ENCODE measurements at places on chromosomes 5 and 9.

GRCh38 chr5:157855404-157855994, 3.4 kb downstream of the CLINT1 start:
- peak; percentile 69 for DNase-seq

DNA sequence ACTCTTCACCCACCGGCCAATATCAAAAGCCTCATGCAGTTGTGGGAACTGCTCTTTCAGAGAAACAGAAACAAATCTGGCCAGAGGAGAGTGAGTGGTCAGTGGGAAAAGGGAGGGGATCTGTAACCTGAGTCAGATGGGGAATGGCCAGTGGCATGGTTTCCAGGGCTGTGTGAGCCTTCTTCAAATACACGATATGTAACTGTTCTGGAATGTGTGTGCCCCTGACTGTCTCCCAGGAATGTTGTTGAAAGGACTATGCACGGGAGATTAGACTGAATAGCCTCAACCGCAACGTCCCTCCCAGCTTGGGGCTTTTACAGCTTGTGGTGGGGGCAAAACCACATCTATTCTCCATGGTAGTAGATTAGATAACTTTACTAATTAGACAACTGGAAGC, 60.8 kb downstream of the SH3TC2 start:
- DNase-seq, result peak; percentile 99

DNA sequence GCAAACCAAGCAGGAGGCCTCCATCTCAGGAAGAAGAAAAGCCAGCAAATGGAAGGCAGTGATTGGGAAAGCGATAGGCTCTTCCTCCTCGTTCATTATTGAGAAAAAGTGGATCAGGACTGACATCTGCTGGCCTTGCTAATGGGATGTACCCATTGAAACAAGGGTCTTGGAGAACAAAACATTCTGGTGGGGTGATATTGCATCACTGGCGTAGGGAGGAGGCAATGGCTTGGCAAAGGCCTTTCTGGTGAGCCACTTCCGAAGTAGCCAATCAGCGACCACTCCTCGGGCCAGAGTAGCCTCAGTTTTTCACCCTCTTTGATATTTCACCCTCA, 86.7 kb upstream of the NFIB start:
- DNase-seq, result peak; percentile 49

DNA sequence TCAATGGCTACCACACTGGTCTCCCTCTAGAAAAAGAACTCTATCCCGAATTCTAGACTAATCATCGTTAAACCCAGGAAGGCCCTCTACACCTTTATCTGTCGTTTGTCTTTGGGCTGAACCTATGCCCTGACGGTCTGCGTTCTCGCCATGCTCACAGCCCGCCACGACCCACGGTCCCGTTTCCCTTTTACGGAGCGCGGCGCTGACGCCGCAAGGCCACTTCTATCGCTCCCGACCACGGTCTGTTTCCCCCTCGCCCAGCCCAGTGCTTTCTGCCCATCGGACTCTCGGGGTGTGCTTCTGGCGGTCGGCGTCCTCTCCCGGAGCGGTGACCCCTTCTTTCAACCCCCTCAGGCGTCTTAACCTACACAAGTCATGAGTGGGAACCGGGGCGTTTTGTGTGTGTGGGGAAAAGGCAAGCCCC, 974 bp downstream of the C9orf40 start:
- peak; percentile 45 for DNase-seq

DNA sequence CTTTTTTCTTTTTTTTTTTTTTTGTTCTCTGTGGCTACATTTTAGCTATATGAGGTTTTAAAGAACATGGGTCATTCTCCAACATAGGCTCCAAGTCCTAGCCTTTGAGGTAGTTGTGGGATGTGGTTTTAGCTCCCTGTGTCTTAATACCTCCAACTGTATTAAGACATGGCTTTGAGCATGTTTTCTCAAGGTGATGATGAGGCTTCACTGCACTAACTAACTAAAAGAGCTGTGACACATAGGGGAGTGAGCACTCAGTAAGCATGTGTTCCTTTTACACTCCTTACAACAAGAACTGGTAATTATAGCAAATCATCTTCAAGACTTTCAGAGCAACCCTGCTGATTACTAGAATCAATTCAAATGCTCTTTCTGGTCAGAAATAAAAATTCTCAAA, 333.6 kb upstream of the CCNH start:
- DNase-seq, result no peak

DNA sequence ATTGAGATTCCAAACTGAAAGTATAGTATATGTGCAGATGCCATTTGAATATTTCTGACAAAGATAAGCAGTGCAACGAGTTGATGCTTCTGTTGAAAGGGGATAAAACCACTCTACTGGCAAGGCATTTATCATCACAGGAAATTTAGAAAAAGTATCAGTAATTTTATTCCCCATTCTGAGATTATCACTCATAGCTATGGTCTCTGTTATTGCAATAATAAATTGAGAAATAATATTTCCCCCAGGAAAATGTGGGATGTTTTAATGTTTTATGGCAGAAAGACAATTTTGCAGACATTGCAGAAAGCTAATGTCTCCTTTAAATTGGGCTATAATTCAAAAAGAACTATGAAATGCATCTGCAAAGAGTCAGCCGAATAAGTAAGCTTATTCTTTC, 1612.7 kb upstream of the ACO1 start:
- no peak for DNase-seq

DNA sequence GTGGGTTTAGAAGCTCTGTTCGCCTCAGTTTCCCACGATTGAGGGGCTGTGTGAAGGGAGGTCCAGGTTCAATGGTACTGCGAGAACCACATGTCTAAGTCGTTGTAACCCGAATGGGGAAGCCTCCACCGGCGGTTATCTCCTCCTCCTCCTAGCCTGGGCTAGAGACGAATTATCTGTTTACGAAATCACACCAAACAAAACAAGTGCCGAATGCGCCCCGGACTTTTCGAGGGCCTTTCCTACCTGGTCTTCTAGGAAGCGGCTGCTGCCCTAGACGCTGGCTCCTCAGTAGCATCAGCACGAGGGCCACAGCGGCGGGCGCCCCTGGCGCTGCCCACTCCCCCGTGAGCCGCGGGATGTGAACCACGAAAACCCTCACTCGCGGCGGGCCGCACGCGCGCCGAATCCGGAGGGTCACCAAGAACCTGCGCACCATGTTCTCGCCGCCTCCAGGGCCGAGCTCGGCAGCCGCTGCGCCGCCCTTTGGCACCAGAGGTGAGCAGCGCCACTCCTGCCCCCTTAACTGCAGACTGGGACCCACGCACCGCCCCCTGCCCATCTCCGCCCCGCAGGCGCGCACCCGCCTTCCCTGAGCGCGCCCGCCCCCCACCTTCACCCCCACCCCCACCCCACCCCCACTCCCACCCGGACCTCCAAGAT, at the start of gene CDKN2A:
Gene CDKN2A, minus strand, starts transcription at position 500 of the 663 bp plus-strand sequence.
- DNase-seq, result peak; percentile 57

DNA sequence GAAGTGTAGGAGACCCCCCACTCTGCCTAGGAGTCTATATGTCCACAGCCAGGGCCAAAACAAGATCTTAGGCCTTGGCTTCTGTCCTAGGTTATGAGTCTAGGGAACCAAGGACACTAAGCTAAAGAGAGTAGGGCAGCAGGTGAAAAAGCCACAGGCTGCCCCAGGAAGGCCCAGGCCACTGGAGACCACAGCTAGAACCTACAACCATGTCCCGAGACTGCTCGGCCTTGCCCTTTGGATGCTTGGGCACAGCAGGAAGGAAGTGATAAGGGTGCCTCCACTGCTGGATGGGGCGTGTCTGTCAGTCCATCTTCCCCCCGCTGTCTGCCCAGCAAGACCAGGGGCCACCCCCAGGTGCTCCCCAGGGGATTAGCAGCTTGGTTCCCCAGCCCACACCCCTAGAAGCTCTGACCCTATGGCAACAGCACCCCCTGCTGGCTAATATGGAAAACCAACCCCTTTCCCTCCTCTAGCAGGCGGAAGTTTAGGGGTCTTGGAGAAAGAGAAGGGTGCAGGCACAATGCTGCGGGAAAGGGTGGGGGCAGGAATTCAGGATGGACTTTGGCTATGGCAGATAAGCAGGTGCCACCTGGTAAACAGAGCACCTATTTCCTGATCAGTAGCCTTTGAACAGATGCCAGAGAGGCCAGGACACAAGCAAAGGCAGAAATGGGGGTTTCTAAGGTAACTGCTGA, 10.5 kb upstream of the IRF1 start:
- DNase-seq, result peak; percentile 69

GRCh38 chr9:90034071-90034470, 429.3 kb downstream of the GADD45G start:
- DNase-seq, result peak; percentile 28

- DNase-seq, result no peak
Observed at GRCh38 chr9:4030751-4031150, 269.1 kb downstream of the GLIS3 start.

DNA sequence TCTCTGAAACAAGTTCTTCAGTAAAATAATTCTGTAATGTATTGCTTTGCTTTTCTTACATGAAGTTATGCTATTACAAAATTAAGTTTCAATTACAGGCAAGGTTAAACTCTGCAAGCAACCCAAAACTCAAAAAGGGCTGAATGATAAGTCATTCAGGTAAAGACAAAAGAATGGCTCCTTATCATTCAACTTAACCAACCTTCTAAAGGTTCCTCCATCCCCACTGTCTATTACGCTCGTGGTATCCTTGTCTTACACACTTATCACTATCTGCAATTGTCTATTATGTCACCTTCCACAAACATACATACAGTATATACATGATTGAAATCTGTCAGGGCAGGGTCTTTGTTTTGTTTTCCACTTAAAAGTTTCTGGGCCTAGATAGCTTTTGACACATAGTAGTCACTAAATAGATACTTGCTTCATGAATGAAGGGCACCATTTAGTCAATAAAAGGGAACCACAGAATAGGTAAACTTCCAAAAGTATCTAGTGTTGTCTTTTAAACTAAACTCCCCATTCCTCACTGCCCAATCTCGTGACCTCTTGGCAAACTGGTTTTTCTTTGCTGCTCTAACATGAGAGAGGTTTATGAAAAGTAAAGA, 6.9 kb downstream of the RPL37 start:
- DNase-seq, result no peak

- no peak for DNase-seq
Observed at GRCh38 chr5:134659922-134660321, 11.3 kb downstream of the SEC24A start.

DNA sequence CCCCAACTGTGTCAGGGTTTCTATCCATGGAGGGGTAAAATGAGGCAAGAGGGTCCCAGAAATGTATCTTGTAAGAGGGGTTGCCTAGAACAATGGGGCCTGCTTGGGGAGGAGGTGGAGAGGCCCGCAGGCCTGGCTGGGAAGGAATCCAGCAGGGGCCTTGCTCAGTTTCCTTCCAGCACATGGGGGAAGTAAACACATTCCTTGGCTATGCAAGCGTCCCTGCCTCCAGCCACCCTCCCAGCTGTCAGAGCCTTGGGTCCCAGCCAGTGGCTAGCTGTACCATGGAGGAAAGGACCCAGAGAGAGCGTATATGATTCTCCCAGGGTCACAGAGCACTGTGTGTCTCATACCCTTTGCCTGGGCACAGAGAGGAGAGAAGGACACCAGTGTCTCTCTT, 71.1 kb upstream of the IL17B start:
- no peak for DNase-seq

DNA sequence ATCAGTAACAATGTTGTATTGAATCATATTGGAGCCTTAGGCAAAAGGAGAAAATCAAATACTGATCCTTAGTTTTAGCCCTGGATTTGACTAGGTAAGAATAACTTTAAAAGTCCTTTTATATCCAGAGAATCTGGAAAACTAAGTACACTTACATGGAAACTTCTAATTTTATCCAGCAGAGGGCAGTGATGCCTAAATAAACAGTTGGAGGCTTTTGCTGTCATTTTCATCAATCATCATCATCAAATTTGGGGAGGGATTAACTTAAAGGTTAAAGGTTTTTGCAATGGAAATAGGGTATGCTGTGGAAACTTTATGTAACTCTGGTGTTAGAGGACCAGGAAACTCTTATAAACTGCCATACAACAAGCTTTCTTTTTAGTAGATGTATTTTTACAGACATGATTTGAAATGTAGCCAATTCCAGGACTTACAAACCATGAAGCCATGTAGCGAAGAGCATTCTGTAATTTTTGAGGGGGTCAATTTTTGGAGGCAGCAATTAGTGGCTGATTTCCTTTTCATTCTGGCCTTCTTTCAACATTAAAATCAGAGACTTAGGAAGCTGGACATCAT, 112.7 kb downstream of the OSTF1 start:
- DNase-seq, result peak; percentile 63

DNA sequence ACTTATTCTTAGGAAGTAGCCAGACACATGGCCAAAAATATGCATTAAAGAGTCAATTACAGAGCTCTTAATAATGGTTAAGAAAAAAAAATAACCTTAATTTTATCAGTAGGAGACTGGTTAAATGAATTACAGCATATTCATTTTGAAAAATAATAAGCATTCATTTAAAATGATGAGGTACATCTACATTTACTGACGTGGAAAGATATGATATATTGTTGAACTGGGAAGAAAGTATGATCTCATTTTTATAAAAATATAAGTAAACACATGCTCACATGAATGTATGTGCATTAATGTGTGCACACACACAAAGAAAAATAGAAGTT, 250.3 kb downstream of the ENC1 start:
- no peak for DNase-seq

GRCh38 chr5:123093111-123093600, 4.1 kb downstream of the PRDM6 start:
- no peak for DNase-seq

- no peak for DNase-seq
Observed at GRCh38 chr5:53766673-53767072, 206.2 kb downstream of the NDUFS4 start.

- no peak for DNase-seq
Observed at GRCh38 chr9:99579964-99580363, 241.7 kb upstream of the NR4A3 start.

DNA sequence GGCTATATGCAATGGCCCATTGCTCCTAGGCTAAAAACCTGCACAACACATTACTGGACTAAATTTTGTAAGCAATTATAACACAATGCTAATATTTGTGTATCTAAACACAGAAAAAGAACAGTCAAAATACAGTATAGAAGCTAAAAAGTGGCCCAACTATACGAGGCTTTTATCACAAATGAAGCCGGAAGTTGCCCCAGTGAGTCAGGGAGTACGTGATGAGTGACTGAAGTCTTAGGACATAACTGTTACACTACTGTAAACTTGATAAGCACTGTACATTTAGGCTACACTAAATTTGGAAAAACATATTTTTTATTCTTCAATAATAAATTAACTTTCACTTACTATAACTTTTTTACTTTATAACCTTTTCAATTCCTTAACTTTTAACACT, 105.2 kb upstream of the PRR16 start:
- no peak for DNase-seq

DNA sequence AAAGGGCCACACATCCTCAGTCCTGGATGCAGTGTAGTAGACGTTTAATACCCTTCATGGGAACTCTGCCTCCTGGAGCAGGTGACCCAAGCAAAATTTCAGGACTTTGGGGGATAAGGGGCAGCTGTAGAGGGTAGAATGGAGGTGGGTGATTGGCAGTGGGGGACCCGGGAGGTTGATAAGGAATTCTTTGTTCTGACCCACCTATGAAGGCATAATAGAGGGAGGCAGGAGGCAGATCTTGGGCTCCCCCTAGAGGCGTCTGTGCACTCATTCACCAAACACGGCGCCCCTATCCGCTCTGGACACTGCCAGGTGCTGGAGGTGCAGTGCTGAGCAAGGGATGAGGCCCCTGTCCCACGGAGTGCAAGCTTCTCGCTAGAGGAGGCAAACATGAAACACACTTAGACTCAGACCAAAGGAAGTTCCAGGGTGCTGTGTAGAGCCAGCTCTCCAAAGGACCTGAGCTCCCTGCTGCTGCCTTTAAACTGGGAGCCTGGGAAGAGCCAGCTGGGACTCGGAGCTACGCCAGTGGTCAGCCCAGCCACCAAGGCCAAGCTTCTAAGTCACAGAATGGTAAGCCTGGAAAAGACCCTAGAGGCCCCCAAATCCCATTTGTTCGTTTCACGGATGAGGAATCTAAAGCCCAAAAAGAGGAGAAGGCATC, 7.7 kb downstream of the IL17B start:
- peak; percentile 64 for DNase-seq

Data from kidney tubule cell (primary cell).